Effector CD8-positive, alpha-beta T cell (primary cell): ENCODE measurements at places on chromosomes 2 and 18.

DNA sequence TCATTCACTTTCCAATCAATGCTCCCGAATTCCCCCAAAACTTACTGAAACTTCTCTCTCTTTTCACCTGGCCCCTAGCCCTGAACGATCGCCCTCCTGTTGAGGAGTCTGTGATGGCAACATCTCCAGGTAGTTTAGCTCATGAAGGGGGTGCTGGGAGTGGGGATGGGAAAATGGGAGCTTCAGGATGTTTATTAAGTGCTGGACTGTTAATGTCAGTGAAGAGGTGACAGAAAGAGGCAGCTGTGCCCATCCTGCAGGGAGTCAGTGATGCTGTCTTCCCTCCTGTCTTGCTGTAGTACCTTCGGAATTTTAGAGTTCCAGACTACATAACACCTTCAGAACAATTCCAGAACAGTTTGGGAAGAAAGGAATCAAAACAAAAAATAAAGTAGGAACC lies 308.8 kb downstream of the ALK start:
- no peak for DNase-seq

DNA sequence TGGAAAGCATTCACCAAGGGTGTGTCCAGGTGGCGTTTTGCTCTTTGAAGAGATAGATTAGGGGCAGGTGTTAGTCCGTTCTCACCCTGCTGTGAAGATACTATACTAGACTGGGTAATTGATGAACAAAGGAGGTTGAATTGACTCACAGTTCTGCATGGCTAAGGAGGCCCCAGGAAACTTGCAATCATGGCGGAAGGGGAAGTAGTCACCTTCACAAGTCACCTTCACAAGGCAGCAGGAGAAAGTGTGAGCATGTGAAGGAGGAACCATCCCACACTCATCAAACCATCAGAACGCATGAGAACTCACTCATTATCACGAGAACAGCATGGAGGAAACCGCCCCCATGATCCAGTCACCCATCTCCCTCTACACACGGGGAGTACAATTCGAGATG lies 135.7 kb upstream of the NFATC1 start:
- DNase-seq, result no peak

GRCh38 chr2:154484338-154485099 lies 214.0 kb upstream of the KCNJ3 start:
- DNase-seq, result no peak

GRCh38 chr2:212995920-212996319 lies 155.5 kb downstream of the IKZF2 start:
- no peak for DNase-seq

DNA sequence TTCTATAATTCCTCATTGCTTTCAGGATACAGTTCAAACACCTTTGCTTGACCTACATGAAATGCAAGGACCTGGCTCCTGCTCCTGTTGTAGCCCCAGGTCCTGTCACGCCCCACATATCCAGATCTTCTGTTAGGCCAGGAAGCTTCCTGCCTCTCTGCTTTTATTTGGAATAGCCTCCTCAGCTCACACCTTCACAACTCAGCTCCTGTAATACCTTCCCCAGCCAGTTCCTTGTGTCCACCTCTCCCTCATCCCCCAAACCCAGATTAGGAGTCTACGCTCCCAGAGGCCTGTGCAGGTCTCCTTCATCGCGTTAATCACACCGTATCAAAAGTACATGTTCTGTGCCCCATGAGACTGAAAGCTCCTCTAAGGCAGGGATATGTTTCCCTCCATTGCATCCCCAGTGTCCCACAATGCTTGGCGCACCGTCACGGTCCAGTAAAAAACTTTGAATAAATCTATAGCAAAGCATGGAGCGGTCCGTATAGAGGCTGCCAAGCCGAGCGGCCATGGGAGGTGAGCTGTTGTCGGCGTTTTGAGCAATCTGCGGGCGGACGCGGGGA lies 371 bp downstream of the MDH1B start:
- DNase-seq, result no peak

GRCh38 chr2:226247289-226248275 lies 552.0 kb downstream of the IRS1 start:
- DNase-seq, result no peak

- DNase-seq, result peak; percentile 27
Observed at GRCh38 chr18:45688833-45689232, 35.1 kb upstream of the SLC14A1 start.

DNA sequence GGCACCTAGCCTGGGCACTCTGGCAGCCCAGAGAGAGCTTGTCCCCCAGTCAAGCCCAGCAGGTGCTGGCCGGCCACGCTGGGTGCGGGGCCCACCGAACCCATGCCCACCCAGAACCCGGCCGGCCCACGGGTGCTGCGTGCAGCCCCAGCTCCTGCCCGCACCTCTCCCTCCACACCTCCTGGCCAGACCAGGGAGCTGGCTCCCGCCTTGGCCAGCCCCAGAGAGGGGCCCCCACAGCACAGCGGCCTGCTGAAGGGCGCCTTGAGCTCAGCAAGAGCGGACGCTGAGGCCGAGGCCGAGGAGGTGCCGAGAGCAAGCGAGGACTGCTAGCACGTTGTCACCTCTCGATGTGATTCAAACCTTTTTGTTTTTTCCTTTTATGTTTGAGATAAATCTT lies 407.0 kb upstream of the KCNJ3 start:
- DNase-seq, result no peak

GRCh38 chr2:138730497-138731030 lies 49.6 kb downstream of the NXPH2 start:
- DNase-seq, result no peak

DNA sequence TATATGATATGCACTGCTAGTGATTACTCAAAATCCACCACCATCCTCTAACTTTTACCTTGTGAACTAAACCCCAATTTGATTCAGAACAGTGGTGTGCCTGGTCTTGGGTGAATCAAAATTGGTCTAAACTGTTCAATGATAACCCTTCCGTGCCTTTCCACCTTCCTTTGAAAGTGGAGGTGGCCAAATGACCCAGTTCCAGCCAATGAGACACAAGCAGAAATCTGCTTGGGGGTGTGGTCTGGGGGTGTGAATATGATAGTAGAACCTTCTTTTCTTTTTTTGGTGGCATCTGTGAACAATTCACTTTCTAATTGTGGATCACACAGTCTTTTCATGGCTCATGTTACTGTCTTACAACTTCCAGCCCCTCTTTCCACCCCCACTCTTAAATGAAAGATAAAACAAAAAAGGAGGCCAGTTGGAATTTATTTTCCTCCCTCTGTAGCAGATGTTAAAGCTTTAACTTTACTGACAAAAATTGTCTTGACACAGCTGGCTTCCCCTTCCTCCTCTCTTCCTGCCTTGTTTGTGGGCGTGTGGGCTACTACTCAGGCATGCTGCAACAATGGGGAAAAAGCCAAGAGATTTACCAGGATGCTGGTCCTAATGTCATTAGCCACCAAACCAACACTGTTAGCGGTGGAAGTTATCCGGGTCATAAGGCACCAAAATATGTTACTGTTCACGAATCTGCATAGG lies 58.8 kb upstream of the ANKRD44 start:
- DNase-seq, result no peak
